ENCODE measurements at places on chromosomes 5 and 9.

DNA sequence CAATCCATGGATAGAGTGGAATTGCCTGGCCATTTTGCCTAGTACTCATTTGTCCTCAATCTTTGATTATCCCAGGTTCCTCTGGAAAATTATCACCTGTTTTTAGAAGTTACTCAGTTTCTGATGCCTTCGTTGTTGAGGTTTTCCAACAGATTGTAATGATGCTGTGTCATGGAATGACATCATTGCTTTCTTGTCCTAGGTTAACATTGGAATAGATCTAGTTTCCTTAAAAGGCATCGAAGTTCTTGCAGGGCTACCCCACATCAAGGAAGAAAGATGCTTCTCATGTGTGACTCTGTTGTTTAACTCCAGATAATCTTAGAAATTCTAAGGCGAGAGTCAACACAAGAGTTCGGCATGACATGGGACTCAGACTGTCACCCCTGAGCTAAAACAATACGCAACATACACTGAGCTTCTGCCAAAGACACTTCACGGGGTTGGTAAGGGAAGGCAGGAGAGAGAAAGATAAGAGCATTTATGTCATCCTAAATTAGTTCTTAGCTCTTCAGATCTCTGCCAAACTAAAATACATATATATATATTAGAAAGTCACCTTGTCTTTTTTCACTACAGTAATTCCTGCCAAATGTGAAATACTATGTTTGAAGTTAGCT, 293.2 kb upstream of the WWC1 start:
- DNase-seq, result no peak

DNA sequence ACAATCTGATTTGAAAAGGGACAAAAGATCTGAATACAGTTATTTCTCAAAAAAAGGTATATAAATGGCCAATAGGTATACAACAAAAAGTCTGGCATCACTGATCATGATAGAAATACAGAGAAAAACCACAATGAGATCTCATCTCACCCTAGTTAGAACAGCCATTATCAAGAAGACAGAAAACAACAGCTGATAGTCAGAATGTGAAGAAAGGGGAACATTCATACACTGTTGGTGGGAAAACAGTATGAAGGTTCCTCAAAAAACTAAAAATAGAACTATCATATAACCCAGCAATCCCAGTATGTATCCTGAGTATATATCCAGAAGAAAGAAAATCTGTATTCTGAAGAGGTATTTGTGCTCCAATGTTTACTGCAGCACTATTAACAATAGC, 75.7 kb upstream of the OR2K2 start:
- no peak for DNase-seq

GRCh38 chr9:137663584-137663983, 44.8 kb downstream of the EHMT1 start:
- no peak for DNase-seq

- DNase-seq, result no peak
These were observed 393.7 kb upstream of the SMC2 start for GRCh38 chr9:103700195-103700962.

DNA sequence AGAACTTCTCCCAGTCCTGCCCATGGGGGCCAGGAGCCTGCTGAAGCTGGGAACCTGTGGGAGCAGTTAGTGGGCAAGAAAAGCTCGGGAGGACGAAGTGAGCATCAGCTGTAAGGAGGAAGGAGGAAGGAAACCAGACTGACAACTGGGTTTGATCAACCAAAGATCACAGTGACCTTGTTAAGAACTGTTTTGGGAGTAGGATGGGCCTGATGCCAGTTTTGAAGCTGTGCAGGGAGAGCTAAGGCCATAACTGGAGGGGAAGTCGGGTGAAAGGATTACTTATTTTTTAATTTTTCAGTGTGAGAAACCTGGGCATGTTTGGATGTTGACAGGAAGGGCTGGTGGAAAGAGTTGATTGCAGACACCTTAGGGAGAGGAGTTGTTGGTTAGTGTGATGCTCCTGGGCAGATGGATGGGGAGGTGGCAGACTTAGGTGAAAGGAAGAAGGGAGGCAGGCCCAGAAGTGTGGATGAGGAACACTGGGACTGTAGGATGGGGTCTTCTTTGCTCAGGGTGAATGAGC, 58.3 kb upstream of the KLF4 start:
- DNase-seq, result no peak

GRCh38 chr5:177317959-177318377, 6.3 kb upstream of the MXD3 start:
- peak; percentile 69 for DNase-seq

GRCh38 chr5:135011355-135012032, 22.5 kb downstream of the PITX1 start:
- no peak for DNase-seq

- DNase-seq, result no peak
These were observed 25.6 kb downstream of the C9orf50 start for GRCh38 chr9:129595311-129595741.

DNA sequence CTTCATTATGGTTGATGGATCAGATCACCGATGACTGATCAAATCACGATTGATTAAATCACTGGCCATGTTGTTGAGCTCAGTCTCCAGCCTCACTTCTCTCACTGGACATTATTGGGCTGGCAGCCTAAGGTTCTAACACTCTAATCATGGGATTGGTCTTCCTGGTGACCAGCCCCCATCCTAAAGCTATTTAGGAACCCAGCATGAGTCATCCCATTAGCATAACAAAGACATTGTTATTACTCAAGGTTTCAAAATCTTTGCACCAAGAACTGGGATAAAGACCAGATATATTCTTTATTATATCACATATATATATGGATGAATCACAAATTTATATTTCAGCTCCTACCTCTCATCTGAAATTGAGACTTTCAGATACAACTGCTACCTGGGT, 272.1 kb upstream of the IL12B start:
- no peak for DNase-seq

DNA sequence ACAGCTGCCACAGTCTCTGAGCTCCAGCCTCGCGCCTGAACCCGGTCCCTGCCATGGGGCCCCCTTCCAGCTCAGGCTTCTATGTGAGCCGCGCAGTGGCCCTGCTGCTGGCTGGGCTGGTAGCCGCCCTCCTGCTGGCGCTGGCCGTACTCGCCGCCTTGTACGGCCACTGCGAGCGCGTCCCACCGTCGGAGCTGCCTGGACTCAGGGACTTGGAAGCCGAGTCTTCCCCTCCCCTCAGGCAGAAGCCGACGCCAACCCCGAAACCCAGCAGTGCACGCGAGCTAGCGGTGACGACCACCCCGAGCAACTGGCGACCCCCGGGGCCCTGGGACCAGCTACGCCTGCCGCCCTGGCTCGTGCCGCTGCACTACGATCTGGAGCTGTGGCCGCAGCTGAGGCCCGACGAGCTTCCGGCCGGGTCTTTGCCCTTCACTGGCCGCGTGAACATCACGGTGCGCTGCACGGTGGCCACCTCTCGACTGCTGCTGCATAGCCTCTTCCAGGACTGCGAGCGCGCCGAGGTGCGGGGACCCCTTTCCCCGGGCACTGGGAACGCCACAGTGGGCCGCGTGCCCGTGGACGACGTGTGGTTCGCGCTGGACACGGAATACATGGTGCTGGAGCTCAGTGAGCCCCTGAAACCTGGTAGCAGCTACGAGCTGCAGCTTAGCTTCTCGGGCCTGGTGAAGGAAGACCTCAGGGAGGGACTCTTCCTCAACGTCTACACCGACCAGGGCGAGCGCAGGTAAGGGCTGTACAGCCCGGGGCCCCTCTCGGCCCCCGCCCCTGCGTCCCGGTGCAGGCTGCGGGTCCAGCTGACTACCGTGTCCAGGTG, 509 bp downstream of the LVRN start:
- no peak for DNase-seq

- DNase-seq, result no peak
These were observed 10.5 kb downstream of the PSD2 start for GRCh38 chr5:139806111-139806510.

- DNase-seq, result no peak
These were observed 53.3 kb upstream of the ICE1 start for GRCh38 chr5:5369051-5369605.

DNA sequence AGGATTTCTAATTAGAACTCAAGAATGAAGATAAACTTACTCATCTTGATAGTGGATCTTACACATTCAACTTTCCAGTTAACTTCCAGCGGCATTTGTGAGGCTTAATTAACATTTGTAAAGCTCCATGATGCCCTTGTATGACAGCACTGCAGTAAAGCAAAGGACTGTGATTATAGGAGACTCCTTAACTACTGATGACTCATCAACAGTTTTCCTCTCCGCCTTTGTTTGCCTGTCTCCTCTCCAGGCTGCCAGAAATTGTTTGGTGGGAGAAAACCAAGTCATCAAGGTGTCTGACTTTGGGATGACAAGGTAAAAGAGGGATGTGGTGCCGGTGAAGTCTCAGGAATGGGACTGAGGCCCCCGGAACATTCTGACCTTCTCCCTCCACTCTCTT, 20.4 kb upstream of the CYFIP2 start:
- peak; percentile 39 for DNase-seq

GRCh38 chr9:136728548-136729123, 14.1 kb downstream of the LCN10 start:
- DNase-seq, result no peak

DNA sequence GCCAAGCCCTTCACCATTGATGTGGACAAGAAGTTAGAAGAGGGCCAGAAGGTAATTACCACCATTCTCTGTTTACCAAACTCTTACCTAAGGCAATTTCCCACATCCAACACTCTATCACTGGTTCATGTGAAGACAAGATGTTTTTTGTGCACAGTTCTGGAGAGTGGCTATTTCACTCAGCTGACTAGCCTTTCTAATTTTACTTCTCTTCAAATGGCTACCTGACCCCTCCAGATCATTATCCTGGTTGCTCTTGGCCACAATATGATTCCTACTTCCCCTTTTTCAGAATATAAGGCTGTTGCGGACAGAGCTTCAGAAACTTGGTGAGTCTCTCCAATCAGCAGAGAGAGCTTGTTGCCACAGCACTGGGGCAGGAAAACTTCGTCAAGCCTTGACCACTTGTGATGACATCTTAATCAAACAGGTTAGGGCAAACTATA, 7.1 kb downstream of the KIF20A start:
- DNase-seq, result no peak

DNA sequence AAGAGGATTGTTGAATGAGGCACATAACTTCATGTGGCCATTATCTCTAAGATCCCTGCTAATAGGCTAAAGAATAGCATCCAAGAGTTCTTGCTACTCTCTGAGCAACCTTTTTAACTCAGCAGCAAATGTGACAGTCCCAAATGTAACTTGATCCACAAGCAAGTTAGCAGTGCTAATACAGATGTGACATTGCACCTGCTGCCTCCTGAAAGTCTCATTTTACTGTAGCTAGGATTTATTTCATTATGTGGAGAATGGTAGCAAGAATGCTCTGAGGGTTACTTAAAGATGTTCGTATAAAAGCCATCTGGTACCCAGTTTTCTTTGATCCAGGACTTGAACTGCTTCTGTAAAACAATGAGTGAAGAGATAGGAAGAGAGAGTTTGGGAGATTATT, 45.8 kb downstream of the CDH10 start:
- DNase-seq, result no peak

DNA sequence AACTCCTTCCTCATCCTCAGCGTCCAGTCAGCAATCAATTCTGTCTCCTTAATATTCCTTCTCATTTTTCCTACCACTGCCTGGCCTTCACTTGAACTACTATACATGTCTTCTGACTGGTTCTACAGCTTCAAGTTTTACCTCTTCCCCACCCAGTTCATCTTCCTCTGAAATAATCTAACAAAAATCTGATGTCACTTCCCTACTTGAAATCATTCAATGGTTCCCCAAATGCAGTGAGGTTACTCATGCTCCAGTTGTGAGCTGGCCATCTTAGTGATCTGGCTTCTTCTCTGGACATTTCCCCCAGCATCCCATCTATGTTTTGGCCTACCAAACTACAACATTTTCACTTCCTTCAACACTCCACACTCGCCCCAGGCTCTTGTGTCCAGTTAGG, 14.9 kb upstream of the TMEM267 start:
- no peak for DNase-seq

- DNase-seq, result no peak
These were observed 26.6 kb downstream of the ENHO start for GRCh38 chr9:34496149-34496712.
